ENCODE measurements at places on chromosomes 3 and 15.

DNA sequence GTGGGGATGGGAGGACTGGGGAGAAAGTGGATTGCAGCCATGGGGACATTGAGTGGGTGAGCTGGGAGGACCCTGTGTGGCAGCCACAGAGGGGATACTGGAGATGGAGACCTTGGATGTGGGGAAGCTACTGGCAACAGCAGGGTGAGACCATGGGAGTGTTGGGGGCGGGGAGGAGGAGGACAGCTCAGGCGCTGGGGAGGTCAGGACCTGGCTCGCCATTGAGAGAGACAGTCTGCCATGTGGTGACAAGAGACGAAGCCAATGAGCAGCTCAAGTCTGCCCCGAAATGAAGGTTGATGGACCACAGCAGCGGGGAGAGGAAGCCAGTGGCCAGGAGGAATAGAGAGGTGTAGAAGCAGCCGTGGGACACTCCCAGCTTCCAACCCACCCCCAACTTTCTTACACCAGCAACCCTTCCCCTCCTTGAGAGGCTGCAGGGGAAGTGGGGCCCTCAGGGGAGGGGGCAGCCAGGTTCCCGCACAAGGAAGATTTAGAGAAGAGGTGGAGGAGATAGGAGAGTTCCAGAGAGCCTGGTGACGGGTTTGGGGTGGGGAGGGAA, 118.1 kb downstream of the ASB7 start:
- DNase-seq, result no peak

DNA sequence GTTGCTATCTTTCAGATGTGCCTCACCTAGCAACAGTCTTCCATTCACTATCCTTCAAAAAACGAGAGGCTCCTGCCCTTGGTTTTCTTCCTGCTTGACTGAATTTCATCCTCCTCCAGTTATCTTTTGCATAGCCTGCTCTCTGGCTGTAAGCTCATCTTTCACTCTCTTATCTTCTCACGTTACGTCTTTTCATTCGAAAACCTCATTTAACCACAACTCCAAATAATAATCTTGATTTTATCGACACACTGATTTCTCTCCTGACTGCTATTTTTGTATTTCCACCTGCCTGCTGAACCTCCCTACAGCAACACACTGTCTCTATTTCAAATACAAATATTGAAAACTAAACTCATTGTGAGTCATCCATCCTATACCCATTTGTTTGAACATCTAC, 230.7 kb upstream of the TMC3 start:
- no peak for DNase-seq

GRCh38 chr15:74417225-74417624, 16.5 kb downstream of the SEMA7A start:
- no peak for DNase-seq

DNA sequence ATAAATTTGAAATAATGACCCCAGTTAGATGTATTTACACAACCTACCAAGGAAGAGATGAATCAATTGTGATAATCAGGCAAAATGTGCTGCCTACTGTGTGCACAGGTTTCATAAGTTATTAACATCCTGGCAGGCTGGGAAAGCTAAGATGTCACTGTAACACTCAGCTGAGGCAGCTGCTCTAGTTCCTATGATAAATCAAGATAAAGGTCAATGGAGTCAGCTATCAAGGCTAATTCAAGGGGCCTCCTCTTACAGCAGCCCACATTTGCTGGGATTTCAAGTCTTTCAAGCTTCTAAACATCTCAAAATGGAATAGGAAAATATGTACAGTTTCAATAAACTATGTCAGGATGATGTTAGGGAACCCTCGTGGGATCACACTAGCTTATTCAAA, 70.7 kb upstream of the PYGO1 start:
- DNase-seq, result no peak

- no peak for DNase-seq
Measured at GRCh38 chr3:71311661-71312046, 271.9 kb downstream of the FOXP1 start.

- DNase-seq, result no peak
Measured at GRCh38 chr3:24483873-24484272, 10.8 kb downstream of the THRB start.

GRCh38 chr3:23806534-23807423, 1.0 kb downstream of the UBE2E1 start:
- DNase-seq, result no peak

- no peak for DNase-seq
Measured at GRCh38 chr3:13407475-13407874, 12.6 kb downstream of the NUP210 start.

GRCh38 chr15:63915873-63916771, 82.4 kb upstream of the HERC1 start:
- no peak for DNase-seq

DNA sequence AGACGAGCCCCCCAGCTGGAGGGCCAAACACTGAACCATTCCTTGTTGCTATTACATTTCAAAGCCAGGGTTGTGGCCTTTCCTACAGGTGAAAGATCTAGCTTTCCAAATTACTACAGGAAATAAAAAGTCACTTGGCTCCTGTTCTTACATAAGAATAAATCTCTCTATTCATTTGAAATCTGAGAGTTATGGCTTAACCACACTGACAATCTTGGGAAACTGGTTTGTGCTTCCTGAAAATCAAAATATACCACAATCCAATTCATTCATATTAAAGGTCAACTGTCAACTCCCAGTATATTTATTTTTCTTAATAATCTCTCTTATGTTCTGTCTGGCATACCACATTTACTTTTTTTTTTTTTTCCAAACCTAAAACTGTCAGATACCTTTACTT, 103.7 kb upstream of the LMOD3 start:
- DNase-seq, result no peak

- no peak for DNase-seq
Measured at GRCh38 chr3:188404701-188405100, 250.7 kb downstream of the LPP start.

DNA sequence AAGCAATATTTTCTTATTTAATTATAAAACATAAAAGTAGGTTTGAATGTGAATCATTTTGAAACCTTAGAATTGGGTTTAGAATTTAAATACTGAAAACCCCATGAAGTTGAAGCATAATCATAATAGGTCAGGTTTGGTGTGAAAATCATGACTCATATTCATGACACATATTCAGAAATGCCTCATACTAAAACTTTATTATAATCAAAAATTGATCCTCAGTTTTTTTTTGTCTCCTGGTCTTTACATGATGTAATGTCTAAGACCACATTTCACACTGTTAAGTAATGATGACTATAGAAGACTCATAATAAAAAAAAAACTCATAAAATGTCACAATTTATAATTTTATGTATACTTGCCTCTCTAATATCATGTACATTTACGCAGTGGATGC, 190.4 kb downstream of the FOXP1 start:
- no peak for DNase-seq

GRCh38 chr3:44995142-44995770, 19.2 kb downstream of the EXOSC7 start:
- no peak for DNase-seq

GRCh38 chr3:132721479-132722164, 587 bp downstream of the NPHP3 start:
- no peak for DNase-seq

DNA sequence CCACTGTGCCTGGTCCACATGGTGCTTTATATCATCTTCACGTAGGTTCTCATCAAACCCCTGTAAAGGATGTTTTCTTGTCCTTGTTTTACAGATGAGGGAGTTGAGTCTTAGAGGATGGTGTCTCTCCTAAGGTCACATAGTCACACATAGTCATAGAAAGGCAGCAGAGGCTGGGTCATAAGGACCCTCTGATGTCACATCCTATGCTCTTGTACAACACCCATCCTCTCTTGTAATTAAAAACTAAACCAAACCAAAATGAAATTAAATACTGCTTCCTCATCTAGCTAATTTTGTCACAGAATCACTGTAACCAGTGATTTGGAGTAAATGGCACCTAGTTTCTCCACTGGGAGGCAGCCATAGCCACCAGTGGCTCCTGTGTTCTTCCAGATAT, 21.8 kb upstream of the ATP1B3 start:
- DNase-seq, result no peak

DNA sequence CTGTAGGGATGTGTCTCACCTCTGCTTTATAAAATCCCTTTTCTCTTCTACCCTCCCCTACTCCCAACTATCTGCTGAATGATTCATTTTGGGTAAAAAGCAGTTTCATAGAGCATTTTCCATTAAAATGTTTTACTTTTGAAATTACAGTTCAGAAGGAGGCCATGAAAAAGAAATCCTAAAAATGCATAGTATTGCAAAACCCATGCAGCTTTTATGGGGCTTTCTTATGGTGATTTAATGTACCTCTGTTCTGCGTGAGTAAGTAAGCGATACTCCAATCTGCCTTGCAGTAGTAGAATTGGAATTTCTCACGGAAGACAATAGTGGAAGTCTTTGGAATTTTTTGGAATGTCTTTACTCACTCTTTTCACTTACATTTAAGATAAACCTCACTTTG, 111.9 kb downstream of the ARPP21 start:
- DNase-seq, result no peak
